ENCODE measurements at places on chromosomes 5 and 9. TPM values are rescaled to one million over a fixed set of nuclear protein-coding genes. Genes with fewer than 3 reads are reported as not detected.

GRCh38 chr5:17340819-17341218 is 123.4 kb downstream of the BASP1 start:
- no peak for DNase-seq

PCDHB5 gene
- polyA plus RNA-seq, result 12.5 TPM

FCHO2 gene
- 26.2 TPM for polyA plus RNA-seq

DNA sequence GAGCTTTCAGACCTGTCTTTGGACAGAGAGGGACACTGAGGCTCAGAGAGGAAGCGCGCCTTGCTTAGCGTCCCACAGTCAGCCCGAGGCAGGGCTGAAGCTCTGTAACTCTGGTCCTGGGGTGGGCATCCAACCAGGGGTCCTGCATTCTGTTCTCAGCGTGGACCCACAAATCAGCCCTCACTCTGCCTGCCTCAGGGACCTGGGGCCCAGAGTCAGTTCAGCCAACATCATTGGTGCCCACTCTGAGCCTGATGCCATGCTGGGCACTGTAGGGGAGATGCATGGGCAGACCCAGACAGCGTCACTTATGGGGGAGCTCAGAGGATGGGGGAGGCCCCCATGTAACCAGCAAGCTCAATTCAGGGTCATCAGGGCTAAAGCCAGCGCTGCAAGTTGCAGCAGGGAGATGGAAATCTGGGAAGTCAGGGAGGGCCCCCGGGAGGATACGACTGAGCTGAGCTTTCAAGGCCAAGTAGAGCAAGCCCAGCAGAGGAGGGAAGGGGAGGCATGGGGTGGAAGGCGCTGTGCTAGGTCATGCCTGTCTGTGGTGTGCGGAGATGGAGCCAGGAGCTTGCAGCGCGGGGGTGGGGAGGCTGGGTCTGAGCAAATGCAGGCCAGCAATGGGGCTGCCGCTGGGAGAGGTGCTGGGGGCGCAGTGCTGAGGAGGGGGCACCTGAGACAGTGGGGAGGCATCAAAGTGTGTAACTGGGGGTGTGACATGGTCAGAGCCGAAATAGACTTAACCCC is 21.1 kb downstream of the CORO2A start:
- DNase-seq, result no peak

DNA sequence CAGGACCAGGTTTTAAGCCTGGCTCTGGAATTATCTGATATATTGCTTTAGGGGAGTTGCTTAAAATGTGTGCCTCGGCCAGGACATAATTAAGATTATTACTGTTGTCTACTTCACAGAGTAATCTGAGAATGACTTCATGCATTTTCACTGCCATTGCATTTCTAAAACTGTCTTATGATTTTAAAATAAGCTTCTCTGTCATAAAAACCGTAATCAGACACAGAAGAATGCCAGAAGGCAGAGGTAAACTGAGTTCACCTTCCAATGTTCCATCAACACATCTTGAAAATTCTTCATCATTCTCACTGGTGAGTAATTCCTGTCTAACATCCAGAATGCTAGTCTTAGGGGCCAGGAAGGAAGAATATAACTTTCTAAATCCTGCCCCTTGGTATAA is 47.1 kb downstream of the ISOC1 start:
- DNase-seq, result no peak

- peak; percentile 3 for DNase-seq
Observed at GRCh38 chr5:44637916-44638869, 170.6 kb upstream of the MRPS30 start.

- peak; percentile 22 for DNase-seq
Observed at GRCh38 chr5:116479776-116480675, 94.6 kb downstream of the SEMA6A start.

STPG3 gene
- polyA plus RNA-seq, result 0.69 TPM

GRCh38 chr5:76207120-76207519 is 123.9 kb downstream of the SV2C start:
- no peak for DNase-seq

DNA sequence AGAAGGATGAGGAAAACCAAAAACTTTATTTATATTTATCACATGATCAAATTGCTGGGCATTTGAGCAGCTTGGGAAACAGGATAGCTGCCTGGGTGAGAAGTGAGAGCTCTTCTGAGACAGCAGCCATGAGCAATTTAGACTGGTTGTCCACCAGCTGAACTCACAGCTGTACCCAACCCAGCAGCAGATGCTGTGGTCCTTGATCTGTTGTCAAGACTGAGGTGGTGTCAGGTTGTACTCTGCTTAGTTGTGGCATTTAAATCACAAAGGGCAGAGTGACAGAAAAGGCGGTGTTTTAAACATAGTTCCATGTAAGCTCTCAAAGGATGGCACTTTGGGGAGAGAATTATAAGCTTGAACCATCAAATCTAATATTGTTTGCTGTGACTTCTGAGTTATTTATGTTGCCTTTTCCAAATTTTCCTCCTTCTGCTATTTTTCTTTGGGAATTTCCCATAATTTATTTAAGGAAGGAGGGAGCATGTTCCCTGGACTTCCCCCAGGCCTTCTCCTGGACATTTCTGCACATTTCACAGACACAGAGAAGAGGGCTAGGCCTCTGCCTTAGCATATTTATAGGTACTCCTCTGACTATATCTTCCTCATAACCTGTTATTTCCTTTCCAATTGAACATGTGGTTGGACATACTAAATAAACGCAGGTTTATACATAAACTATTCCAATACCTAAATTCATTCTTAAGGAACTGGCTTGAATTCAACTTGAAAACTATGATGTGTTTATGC is 117.7 kb upstream of the FER start:
- DNase-seq, result no peak
